ENCODE measurements at places on chromosomes 3 and 15.

- DNase-seq, result no peak
Measured at GRCh38 chr3:169403855-169404519, 259.5 kb downstream of the MECOM start.

GRCh38 chr15:42367041-42367440 lies 7.7 kb downstream of the CAPN3 start:
- DNase-seq, result no peak

DNA sequence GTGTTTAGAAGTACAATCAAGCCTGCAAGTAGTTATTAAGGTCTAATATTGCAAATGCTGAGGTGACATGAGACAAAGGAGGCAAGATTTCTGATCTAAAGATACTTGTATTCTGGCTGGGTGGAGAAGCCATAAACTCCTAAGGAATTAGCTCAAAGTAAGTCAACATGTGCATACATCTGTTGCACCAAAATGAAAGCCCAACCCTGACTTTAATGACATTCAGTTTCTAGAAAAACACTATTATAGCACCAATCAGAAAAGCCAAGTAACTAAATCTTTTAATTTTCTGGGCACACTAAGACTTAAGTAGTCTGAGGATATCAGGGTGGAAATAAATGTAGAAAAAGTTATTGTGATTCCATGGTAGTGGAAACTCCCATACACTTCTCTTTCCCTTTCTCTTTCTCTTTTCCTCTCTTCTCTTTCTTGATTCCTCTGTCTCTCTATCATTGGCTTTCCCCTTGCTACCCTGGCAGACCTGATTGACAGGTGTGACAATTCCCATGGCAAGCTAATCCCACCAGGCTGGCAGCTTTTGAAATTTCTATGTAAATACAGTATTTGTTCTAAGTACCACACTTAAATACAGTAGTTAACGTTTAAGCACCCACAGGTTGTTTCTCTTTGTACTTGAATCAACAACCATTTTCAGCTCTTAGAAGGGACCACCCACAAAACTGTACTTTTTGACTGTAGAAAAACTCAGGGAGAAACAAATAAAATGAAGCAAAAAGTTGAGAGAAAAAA lies 528.4 kb upstream of the SEMA6D start:
- no peak for DNase-seq

DNA sequence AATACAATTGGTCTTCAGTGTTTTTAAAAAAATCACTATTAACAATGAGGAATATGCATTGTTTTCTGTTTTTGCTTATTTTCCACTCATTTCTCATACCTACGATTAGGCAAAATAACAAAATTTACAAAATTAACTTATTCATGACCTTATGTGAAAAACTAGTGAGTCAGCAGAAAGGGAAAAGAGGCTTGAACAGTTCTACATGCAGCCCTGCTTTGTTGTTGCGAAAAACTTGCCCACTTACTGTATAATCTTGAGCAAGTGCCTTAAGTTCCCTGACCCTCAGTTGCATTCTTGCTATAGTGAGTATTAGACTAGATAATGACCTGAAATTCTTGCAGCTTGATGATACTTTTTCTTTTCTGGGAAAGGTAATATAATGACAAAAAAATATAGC lies 551.1 kb upstream of the BCHE start:
- no peak for DNase-seq

Data from CD4-positive, alpha-beta T cell (primary cell).